ENCODE measurements at places on chromosomes 1 and 21.

GRCh38 chr1:234613128-234613875 lies 3.3 kb upstream of the IRF2BP2 start:
- DNase-seq = no peak

GRCh38 chr1:24860841-24861240 lies 69.2 kb downstream of the RUNX3 start:
- DNase-seq = no peak

- no peak for DNase-seq
Measured at GRCh38 chr1:93252598-93252997, 72.1 kb downstream of the CCDC18 start.

GRCh38 chr1:201399352-201400126 lies 415 bp upstream of the LAD1 start:
- DNase-seq = no peak

- no peak for DNase-seq
Measured at GRCh38 chr1:238063454-238063853, 172.7 kb upstream of the ZP4 start.

- no peak for DNase-seq
Measured at GRCh38 chr1:186494832-186495271, 33.9 kb upstream of the PDC start.

DNA sequence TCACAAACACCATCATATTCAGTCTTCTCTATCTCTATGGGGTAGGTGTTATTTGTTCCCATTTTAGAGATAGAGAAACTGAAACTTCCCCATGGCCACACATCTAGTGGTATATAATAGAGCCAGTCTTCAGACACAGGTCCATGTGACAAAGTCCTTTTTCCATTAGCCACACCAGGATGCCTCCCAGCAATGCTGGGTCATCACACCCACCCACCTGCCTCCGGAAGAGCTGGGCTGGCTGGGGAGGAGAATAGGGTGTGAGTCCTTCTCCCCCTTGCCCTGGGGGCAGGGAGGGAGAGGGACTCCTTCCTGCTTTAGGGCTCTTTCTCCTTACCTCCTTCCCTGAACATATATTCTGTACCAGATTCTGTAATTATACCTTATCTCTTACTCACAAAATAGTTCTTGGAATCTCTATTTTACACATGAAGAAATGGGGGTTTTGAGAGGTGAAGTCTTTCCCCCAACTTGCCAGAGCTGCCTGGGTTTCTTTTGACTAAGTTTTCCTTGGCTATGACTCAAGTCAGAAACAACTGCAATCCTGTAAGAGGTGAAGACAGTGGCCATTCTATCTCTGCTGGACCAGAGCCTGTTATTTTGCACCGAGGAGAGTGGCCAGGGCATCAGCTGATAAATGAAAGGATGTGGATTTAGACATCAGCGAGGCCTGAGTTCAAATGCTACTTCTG lies 30.0 kb downstream of the SOX13 start:
- DNase-seq = no peak

DNA sequence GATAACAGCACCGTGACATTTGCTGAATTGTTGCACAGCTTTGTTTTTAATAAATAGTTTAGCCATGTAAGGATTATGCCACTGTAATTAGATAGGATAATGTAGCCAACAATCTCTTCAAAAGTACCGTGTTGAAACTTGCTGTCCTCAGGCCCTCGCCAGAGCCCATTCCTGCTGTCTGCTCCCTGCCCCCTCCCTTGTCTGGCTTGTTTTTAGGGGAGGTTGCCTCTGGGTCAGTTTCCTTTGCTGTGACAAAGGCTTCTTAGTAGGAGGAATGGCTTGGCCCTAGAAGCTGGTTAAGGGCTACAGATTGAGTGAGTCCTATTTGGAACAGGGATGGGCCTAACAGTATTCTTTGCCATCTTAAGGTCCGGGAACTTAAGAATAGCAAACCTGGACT lies 107.9 kb downstream of the LMO4 start:
- DNase-seq = no peak

- DNase-seq = no peak
Measured at GRCh38 chr1:205301205-205301821, 20.2 kb downstream of the NUAK2 start.

DNA sequence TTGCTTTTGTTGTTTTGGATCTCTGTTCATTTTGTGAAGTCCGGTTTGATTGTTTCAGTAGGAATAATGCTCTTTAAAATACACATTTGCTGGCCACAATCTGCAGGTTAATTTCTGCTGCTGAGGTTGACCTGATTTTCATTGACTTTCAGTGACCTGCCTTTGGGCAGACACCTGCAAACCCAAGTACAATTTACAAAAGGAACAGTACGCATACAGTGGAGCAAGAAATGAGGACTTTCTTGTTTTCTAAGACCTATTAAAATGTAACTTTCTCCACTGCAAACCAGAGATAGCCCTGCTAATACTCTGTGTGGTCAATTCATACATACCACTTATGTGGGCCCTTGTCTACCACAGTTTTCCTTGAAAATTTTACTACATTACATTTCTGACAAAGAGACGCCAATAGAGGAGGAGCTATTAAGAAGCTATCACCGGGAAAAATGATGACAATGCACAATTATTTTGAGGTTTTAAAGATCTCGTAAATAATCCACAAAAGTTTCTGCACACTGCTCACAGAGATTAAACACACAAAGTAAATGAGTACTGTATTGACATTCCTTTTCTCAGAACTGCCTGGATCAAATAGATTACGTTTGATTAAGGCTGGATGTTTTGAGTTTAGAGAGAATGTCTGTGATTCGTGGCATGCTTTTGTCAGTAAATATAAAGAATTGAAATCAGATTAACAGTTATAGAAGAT lies 141.9 kb downstream of the SDCCAG8 start:
- no peak for DNase-seq

DNA sequence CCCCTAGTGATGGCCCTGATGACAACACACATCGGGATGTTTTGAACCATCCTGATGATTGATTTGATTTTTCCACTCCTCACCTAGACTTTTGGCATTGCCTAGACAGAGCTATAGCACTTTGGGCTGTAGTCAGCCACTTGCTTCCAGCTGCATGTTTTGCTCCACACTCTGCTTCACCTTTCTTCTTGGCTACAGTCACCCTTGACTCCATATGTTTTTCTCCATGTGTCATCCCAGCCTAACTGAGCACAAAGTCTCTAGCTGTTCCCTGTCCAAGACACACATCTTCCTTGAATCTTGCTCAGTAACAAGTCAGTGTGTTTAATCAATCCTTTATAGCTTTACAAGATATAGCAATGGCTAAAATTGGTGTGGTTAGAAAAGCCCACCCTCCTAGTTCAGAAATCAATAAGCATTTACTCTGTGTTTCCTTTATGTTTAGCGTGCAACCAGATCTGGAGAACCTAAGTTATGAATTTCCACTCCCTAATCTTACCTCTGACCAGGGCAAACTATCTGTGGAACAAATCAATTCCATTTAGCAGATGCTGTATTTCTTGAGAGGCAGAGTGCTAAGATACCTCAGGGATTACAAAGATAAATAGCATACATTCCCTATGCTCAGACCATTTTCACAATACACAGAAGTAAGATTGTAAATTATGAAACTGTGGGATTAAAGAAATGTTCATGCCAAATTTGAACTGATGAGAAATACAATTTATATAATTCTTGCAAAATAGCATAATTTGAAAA lies 98.4 kb upstream of the LYPLAL1 start:
- DNase-seq = no peak

GRCh38 chr1:8021676-8022266 lies 4.3 kb downstream of the ERRFI1 start:
- DNase-seq = no peak

DNA sequence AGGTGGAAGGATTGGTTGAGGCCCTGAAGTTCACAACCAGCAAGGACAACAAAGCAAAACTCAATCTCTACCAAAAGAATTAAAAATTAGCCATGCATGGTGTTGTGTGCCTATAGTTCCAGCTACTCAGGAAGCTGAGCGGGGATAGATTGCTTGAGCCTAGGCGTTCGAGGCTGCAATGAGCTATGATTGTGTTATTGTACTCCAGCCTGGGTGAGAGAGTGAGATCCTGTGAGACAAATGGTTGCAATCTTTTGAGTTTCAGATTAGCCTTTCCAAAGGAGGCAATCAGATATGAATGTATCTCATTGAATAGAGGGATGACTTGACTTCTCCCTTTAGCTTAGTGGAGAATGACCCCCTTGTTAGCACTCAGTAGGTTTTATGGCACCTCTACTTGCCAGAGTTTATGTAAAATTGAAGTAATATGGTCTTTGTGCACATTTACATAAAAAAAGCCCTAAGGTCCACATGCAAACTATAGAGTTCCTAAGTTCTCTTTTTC lies 105.6 kb upstream of the OLFM3 start:
- DNase-seq = no peak

DNA sequence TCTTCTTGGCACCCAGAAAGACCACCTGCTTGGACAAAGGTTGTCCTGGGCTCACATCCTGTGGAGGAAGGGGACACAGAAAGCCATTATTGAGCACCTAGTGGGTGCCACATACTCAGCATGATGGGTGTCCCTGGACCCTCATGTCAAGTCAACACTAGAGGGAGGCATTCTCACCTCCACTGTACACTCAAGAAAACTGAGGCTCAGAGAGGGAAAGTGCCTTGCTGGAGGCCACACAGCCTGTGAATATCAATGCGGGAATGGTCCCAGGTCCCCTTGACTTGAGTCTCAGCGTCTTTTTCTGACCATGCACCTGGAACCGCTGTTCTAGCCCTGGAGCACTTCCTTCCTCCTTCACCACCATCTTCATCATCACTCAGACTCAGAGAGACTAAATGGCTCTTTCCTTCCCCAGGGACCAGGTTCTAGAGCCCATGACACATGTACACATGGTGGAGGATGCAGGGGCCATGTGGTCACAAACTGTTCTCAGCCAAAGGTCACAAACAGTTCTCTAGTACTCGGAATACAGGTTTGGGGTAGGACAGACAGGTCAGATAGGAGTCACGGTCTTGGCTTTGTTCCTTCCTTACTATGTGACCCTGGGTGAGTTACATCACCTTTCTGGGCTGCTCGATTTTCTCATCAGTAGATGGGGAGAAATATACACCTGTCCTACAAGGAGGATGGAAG lies 89.2 kb upstream of the WNT4 start:
- DNase-seq = no peak

- DNase-seq = no peak
Measured at GRCh38 chr1:227583354-227583753, 20.0 kb downstream of the ZNF678 start.

DNA sequence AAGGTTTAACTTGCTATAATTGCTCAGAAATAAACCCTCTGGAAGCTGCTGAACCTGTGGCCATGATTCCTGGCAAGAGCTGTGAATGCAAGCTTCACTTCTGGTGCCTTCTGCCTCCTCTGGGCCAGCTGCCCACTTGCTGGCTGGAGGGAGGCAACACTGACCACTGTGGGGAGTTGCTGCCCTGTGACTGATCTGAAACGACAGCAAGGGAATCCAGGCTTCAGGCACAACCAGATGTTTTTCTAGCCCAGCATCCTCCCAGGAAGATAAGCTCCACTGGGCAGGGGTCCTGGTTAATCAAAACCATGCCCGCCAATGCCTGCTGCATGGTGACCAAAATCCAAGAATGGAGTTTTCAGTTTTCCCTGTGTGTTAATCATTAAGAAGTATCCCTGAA lies 180.0 kb upstream of the HMGB4 start:
- no peak for DNase-seq

DNA sequence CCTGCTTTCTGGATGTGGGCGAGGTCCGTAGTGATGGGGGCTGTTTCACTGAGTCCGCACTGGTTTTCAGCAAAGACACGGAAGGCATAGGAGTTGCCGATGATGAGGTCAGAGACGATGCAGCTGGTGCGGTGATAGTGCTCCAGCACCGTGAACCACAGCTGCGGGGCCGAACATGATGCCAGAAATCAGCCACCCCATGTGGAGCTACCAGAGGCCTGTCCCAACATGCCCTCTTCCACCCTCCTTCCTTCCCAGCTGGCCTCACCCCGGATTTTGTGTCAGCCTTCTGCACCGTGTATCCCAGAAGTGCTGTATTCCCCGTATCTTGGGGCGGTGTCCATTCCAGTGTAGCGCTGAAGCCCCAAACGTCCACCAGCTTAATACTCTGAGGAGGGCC lies 10.0 kb downstream of the MYBPHL start:
- DNase-seq = no peak

GRCh38 chr1:234125283-234125682 lies 220.8 kb downstream of the SLC35F3 start:
- DNase-seq = no peak

DNA sequence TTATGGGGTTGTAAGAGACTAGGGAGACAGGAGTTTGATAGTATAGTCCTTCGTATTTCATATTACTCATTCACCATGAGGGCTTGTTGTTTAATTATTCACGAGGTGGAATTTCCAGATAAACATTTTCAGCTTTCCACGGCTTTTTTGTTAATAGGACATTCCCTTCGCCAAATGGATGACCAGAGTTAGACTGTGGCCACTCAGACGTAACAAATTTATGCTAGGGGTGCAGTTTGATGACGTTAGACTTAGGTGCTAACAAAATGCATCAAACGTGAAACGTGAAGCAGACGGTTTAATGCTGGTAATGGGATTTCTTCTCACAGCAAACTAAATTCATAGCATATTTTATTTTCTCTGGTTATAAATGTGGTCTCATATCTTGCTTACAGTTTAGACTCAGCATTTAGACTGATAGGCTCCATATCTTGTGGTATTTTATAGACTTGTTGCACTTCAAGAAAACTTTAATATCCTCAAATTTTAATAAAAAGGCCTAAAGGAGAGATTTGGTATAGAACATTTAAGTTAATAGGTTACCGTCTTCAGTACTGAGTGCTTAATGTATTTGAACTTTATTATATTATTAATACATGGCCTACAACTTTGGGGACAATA lies 2.3 kb downstream of the DHX9 start:
- no peak for DNase-seq

DNA sequence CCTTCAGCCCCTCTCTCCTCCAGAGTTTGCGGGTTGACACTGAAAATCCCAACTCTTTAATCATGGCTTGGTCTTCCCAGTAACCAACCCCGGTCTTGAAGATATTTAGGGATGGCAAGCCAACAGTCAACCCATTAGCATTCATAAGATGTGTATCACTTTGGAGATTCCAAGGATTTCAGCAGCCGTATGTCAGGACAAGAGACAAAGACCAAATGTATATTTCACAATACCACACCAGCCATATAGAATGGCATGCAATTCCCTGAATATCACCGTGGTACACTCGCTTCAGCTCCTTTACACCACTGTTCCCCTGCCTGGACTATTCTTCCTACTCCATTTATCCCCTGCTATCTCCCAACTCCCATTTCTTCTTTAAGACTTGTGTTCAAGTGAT lies 109.2 kb downstream of the CSMD2 start:
- DNase-seq = no peak

- no peak for DNase-seq
Measured at GRCh38 chr1:216542741-216543140, 119.5 kb upstream of the USH2A start.

DNA sequence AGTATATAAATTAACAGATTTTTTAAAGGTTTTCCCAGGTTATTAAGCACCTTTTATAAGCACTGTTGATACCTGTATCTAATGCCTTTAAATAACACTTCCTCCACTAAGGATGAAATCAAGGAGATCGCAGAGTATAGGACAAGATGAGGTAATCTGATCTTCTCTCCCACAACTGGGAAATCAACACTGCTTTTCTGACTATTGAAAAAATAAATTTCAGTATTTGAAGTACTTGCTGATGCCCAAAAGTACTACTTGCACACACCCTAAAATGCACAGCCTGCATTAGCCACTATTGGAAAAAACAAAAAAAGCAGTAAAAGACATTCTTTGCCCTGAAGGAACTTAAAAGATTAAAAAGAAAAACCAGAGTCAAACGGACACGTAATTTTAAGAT lies 48.6 kb downstream of the PUM1 start:
- DNase-seq = no peak

- no peak for DNase-seq
Measured at GRCh38 chr1:199580300-199580699, 447.2 kb upstream of the NR5A2 start.

GRCh38 chr21:30251781-30252180 lies 31.0 kb downstream of the KRTAP24-1 start:
- no peak for DNase-seq

All from NCI-H1436 treated with DMSO at 0.1 percent for 48 hours (cell line).